ENCODE measurements at places on chromosomes 5 and 9.

DNA sequence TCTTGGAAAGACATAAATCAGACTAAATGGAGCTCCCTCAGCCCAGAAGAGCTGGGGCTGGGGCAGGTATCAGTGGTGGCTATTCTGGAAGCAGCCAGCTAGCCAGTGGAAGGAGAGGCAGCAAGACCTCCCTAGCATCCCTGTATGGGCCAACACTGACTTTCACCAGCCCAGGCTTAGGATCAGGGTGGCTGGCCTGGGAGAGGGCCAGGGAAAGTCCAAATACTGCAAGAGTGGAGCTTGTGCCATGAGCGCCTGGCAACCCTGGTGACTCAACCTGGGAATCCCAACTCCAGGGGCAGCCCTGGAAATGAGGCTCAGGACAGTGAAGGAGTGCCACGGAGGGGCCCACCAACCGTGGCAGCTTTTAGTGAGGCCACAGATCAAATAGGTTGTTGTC is 7.6 kb upstream of the IRF1 start:
- DNase-seq, result no peak

DNA sequence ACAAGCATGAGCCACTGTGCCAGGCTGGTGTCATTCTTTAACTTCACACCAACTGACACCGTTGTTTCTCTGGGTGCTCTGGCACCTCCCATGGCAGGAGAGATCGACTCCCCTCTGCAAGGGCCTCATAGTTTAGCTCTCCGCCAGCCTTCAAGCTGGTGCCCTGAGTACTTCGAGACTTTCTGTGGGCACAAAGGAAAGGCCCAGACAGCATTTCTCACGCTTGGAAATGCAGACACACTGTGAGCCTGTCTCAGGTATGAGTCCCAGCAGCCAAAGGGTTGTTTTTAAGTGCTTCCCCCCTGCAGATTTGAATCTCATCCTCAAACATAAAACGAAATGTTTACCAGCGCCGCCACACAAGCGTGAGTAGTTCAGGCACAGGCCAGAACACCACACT is 11.1 kb upstream of the TCF7 start:
- no peak for DNase-seq

- DNase-seq, result no peak
Measured at GRCh38 chr9:120915854-120916470, 10.6 kb downstream of the TRAF1 start.

DNA sequence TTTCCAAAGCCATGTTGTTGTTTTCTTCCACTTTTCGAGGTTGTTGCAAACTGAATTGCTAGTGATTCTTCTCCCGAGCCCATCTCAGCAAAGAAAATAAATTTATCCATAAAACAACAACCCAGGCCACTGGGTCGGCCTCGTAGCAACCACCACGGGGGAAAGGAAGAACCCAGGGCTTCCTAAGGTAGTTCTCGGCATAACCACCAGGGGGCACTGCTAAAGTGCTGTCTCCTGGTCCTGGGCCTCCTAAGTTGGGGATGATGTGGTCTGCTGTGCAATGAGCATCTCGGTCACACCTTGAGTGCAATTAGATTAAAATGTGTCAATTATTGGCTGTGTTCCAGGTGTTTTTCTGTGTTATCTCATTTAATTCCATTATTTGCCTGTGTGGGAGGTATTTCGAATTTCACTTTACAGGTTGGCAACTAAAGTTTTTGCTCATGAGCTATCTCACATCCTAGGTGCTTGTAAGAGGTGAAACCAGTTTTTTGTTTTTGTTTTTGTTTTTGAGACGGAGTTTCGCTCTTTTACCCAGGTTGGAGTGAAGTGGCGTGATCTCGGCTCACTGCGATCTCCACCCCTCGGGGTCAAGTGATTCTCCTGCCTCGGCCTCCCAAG is 102.8 kb upstream of the DAP start:
- DNase-seq, result peak; percentile 9

DNA sequence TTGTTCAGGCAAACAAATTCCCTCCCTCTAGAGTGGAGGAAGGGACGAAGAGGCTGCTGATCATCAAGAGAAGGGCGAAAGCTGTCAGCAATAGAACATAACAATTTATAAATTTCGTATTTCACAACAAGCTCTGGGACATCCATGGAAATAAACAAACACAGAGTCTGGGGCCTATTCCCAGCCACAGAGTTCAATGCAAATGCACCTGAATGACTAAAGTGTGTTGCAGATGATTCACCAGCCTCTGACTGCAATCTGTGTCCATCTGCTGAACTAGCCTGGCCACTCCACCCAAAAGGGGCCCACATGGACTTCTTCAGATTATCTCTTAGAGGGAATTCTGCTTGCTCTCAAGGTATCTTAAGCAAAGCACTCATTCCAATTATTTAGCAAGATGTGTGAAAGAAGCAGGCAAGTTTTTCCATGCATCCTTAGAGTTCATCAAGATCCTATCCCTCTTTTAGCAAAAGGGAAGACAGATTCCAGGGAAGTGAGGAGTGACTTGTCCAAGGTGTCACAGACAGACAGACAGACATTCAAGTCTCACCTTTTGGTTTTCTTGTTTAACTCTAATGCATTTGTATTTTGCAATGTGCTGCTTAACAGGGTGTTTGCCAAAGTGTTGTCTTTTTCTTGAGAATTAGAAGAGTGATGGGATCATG is 307.8 kb upstream of the PAPPA start:
- no peak for DNase-seq

- no peak for DNase-seq
Measured at GRCh38 chr5:153672347-153673090, 182.0 kb downstream of the GRIA1 start.

DNA sequence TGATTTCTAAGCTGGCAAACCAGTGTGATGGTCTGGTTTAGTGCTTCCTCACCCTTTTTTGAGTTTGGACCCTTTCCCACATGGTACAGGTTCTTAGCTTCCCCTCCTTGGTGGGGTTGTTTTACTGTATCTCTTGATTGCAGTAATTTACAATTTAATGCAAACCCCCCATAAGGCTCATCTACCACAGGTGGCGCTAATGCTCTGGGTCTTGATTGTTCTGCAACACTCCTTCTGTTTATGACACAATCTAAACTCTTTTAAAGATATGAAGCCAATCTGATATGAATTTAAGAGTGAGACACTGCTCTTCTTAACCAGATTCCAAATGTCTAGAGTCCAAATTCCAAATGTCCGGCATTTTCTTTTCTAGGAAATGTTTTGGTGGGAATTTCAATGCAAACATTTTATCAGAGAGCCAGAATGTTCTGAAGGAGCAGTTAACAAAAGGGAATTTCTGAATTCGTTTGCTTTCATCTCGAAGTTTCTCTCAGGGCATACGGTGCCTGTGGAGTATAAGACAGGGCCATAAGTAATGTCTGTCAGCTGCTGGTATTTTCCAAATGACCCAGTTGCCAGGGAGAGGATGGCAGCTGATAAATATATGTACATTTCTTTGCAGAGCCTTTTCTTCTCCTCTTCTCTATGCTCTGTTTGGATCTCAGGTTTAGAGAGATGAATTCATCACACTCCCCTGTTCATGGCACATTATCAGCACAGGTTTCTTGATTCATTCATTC is 246.8 kb downstream of the ARHGAP26 start:
- DNase-seq, result no peak

- no peak for DNase-seq
Measured at GRCh38 chr5:18329328-18329727, 695.1 kb downstream of the TAF11L14 start.

- DNase-seq, result no peak
Measured at GRCh38 chr5:82351754-82352145, 73.6 kb upstream of the RPS23 start.

- DNase-seq, result no peak
Measured at GRCh38 chr9:134895908-134896833, 15.6 kb downstream of the FCN2 start.

GRCh38 chr5:23884405-23885031 is 377.1 kb downstream of the PRDM9 start:
- no peak for DNase-seq

GRCh38 chr5:82570-82969 is 9.4 kb upstream of the PLEKHG4B start:
- DNase-seq, result no peak

DNA sequence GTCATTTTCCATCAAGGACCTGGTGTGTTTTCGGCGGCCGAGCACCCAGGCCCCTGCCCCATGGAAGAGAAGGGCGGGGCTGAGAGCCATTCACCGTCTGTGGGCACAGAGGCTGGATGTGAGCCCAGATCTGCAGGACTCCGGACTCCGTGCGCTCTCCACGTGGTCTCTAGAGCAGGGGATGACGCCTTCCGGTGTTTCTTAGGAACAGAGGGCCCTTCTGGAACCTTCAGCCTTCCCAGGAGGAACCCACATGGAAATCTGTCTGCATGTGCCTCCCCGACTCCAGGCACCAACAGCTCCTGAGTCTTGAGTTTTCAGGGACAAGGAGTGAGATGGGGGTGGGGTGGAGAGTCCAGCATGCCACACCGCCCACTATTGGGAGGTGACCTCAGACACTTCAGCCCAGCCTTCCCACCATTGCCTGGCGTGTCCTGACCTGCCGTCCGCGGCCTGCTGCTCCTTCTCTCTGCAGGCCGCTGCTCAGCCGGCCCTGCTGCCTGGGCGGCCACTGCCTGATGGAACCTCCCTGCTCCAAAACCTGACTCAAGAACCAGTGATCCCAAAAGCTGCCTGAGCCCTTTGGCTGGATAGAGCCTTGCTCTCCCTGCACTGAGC is 2.4 kb upstream of the RXRA start:
- DNase-seq, result no peak

DNA sequence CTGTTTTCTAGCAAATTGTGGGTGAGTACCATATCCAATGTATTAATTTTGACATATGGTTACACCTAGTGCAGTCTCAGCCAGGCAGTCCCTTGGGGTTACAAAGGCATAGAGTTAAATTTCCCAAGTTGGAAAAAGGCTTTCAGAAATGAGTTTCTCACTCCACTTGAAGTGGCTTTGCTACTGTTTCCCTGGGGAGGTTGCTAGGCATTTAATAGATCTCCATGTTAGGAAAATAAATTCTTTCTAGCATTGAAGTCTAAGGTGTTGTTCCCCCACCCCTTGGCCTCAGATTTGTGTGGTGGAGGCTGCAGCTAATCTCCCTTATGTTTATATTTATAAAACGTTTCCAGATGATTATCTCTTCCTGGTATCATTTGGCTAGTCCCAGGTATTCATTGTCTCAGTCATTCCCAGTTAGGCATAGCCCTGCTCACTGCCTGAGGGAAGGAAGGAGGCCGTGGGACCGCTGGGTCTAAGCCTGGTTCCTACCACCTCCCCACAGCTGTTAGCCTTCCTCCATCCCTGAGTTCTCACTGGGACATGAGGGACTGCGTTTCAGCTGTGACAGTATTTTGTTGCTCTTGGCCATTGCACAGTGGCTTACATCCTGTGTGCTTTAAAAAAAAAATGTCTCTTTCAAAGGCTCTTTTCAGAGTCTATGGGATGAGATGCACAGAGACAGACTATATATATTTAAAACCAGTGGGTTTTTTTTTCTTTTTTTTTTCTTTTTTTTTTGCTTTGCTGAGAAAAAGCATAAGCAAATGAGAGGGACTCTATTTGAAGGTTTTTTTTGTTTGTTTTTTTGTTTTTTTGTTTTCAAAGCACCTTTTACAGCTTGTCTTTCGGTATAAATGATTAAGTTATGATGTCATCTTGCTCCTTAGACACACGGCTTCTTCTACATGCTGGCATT is 121.5 kb downstream of the MAST4 start:
- no peak for DNase-seq
